ENCODE measurements at places on chromosomes 12 and 14.

DNA sequence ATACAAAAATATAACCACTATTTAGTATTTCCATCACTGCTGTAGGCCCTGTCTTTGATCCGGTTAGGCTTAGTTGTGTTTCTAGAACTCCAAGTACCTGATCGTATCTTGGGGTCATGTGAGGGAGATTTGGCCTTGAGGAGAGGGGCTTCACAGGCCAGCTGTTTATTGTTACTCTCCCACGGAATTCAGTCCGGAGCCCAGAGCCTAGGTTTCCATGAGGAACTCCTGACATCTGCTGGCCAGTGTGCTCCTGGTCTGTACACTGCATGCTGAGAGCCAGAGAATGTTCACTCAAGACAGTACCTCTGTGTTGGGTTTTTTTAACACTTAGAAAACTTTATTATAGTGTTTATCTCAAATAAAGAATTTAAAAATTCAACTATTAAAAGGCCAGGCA is 341.0 kb upstream of the TMEM132C start:
- no peak for DNase-seq

GRCh38 chr14:89828471-89829165 is 125.9 kb downstream of the EFCAB11 start:
- DNase-seq: no peak

GRCh38 chr12:91618281-91618680 is 435.7 kb upstream of the DCN start:
- DNase-seq: no peak

DNA sequence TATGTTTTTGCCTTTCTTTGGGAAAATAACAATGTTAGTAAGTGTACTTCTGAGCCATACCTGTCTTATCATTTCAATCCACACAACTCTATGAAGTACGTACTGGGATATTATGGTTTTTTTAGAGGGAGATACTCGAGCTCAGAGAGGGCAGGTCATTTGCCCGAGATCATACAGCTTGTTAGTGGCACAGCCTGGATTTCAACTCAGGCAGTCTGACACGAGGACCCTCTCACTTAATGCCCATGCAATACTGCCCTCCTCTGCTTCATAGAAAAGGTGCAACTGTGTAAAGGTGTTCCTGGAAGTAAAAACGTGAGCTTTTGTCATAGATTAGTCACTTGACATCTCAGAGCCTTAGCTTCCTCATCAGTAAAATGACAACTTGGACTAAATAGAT is 128.0 kb downstream of the NDUFA12 start:
- no peak for DNase-seq

- no peak for DNase-seq
Measured at GRCh38 chr12:132783917-132784531, 22.4 kb upstream of the ANKLE2 start.

- DNase-seq: no peak
Measured at GRCh38 chr14:48874711-48875110, 711.5 kb downstream of the RPS29 start.

GRCh38 chr14:77556946-77557345 is 58.3 kb upstream of the ISM2 start:
- DNase-seq: no peak

- no peak for DNase-seq
Measured at GRCh38 chr12:116303066-116303465, 25.6 kb upstream of the MED13L start.

GRCh38 chr12:124675881-124676713 is 108.7 kb upstream of the NCOR2 start:
- DNase-seq: no peak

DNA sequence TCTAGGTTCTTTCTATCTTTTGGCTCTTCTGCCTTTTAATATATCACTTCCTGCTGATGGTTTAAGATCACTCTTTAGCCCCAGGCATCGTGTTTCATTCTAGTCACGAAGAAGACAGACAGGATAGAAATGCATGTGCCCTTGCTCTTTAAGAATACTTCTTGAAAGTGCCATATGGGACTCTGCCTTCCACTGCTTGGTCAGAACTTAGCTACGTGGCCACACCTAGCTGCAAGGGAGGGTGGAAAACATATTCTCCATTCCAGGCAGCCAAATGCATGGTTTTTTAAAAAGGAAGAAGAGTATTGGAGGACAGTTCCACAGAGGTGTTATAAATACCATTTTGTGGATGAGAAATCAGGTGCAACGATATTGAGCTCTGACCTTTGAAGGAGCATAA is 143.3 kb downstream of the KLRB1 start:
- no peak for DNase-seq

GRCh38 chr14:99708449-99708848 is 24.4 kb downstream of the CYP46A1 start:
- no peak for DNase-seq

GRCh38 chr14:65499138-65499537 is 86.6 kb downstream of the FUT8 start:
- no peak for DNase-seq

GRCh38 chr12:112992541-112993398 is 14.5 kb downstream of the OAS2 start:
- DNase-seq: peak; percentile 67

GRCh38 chr14:60867503-60868172 is 113.2 kb downstream of the TRMT5 start:
- no peak for DNase-seq

- no peak for DNase-seq
Measured at GRCh38 chr14:26605602-26606001, 7.8 kb upstream of the NOVA1 start.

- no peak for DNase-seq
Measured at GRCh38 chr14:103204852-103205540, 81.7 kb downstream of the TNFAIP2 start.

DNA sequence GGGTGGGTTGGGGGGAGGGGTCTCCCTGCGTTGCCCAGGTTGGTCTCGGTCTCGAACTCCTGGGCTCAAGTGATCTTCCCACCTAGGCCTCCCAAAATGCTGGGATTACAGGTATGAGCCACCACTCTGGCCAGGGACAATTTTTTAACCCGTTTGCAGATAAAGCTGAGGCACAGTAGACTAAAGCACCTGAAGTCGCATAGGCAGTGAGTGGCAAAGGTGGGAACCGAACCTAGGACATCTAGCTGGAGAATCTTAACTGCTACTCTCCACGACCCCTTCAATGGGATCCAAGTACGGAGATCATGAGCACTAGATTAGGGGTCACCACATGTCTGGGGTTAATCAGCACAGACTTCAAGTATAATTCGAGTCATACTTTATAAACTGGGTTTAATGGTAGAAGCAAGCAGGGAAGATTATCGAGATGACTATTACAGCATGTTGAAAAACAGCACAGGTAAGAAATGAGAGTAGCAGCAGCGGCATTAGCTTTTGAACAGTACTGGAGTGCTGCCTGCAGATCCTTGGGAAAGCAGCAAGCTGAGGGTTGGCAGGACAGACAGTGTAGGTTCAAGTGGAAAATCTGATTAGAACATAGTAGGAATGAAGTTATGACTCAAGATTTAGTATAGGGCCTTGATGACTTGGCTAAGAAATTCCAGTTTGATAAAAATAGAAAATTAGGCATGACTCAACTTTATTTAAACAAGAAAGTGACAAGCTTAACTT is 23.9 kb downstream of the NID2 start:
- DNase-seq: no peak

GRCh38 chr12:72241552-72241951 is 30.6 kb upstream of the TRHDE start:
- DNase-seq: no peak

GRCh38 chr12:104108755-104109445 is 29.1 kb downstream of the NFYB start:
- DNase-seq: peak; percentile 86

DNA sequence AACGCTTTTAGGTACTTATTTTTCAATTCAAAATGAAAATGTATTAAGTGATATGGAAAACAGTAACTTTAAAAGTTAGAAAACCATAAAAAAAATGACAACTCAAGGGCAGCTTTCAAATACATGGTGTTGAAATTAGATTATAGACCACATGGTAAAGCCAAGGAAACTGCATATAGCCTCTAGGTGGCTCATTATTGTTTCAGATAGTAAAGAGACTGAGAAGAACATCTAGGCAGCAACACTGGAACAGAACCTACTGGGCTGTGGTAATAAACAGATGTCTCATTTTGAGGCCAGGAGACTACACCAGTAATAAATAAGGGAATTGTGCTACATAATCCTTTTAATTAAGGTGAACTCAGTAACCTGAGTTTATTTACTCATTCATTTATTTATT is 13.0 kb downstream of the FBXO33 start:
- DNase-seq: no peak

- DNase-seq: no peak
Measured at GRCh38 chr12:109134186-109134917, 18.0 kb downstream of the ACACB start.

DNA sequence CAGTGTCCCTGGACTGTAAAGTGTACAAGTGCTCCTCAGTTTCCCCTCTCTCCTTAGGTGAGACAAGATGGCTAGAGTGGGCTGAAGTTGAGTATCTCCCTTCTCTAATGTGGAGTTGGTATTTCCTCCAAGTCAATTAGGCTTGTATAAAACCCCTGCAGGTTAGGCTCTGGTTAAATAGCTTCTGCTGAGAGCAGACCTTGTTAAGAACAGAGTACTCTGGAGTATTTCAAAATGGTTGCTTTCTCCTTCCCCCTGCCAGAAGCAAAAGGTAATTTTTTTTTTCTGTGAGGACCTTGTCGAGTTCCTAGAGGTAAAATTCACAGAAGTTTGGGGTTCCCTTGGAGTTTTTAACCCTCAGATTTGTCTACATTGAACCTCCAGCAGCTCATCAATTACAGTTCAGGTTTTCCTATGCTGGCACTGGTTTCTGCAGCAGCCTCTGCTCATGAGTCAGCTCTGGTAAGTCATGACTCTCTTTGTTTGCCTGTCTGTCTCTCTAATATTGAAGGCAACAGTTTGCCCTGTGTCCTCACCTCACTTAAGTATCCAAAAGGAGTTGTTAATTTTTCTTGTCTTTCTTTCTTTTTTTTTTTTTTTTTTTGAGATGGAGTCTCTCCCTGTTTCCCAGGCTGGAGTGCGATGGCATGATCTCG is 27.8 kb upstream of the GLIPR1 start:
- no peak for DNase-seq

- no peak for DNase-seq
Measured at GRCh38 chr14:77529963-77530362, 31.3 kb upstream of the ISM2 start.

- no peak for DNase-seq
Measured at GRCh38 chr12:98594050-98594835, 757 bp downstream of the SLC25A3 start.

DNA sequence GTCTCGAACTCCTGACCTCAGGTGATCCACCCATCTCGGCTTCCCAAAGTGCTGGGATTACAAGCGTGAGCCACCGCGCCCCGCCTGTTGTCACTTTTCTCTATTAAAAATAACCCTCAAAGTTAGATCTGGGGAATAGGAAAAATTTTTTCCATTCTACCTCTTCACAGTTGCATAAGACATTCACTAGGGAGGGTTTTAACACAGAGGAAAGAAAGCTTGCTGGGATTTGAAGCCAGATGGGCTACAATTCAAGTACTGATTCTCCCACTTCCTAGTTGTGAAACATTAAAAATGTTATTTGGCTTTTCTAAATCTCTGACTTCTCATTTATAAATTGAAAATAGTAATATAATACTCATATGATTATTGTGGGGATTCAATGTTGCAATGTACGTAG is 23.3 kb upstream of the SLC15A5 start:
- DNase-seq: no peak

DNA sequence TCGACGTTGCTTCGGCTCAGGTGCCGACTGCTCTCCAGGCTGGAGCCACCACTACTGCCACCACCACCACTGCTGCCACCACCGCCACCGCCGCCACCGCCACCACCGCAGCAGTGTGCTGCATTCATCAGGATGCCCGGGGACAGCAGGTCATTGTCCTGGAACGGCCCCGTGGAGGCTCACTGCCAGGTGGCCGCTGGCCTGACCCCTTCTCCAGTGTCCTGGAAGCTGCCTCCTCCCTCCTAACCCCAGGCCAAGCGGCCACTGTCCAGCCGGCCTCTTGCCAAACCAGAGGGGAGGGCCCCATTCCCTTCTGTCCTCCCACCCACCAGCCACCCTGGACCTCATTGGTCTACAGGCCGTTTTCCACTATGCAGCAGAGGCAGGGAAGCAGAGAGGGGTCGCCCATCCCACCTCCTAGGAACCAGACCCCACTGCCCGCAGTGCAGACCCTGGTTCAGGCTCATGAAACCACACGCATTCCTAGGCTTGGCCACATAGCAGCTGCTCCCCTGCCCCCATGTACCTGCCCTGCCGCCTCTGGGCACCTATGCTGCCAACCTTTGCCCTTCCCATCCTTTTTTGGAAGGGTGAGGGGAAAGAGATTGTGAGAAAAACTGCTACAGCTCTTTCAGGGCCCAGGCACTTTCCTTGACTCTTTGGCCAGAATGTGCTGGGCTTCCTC is 15.2 kb downstream of the ARL6IP4 start:
- DNase-seq: no peak

DNA sequence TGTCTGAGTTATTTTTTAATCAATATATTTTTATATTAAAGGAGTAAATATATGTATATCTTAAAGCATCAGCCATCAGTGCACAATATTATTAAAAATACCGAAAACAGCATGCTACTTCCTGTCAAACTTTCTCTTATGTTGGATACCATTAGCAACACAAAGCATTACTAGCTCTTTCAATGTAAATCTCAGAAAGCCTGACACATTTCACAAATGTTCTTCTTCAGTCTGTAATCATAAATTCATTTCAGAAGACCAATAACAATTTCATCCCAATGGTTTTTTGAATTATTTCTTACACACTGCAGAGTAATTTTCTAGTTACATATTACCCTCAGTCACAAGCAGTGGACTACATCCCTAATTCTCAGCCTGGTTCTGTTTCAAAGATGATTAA is 226.9 kb downstream of the LRRK2 start:
- DNase-seq: no peak

DNA sequence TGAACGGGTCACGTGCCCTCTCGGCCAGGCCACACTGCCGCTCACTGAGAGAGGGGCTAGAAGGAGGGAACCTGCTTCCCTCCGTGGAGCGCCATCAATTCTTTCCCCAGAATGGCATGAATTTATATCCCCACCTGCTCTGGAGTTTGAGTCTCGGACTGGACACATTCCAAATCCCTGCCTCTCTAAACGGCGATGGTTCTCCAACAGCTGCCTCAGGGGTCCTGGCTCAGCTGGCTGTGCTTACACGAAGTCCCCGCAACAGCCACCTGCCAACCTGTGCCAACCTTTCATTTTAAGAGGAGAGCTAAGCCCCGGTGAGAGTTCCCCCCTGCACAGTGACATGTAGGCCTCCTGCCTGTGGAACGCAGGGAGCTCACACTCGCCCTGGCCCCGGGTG is 73.2 kb downstream of the RIMBP2 start:
- DNase-seq: no peak

DNA sequence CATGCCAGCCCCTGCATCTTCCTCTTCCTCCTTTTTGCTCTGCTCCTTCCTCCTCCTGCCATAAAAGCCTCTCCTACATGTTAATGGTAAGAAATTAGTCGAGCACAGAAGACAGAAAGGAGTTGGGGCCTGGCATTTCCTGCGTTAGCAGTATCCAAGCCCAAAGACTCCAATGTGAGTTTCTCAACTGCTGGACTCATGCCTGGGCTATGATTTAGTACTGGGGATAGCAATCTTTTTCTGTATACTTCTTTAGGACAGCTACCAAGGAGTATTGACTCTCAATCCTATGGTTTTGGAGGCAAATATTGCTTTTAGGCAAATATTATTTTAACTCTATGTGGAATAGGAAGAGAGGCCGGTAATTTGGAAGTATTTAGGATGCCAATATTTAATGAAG is 18.0 kb upstream of the SLC38A4 start:
- DNase-seq: no peak

- no peak for DNase-seq
Measured at GRCh38 chr12:113664224-113664681, 192.6 kb upstream of the LHX5 start.
